A673 (cell line): ENCODE measurements at places on chromosomes 11 and 22.

GRCh38 chr11:43925932-43926505, 16.4 kb upstream of the C11orf96 start:
- DNase-seq: no peak

- DNase-seq: no peak
Observed at GRCh38 chr11:102256251-102256650, 61.0 kb upstream of the BIRC3 start.

- no peak for DNase-seq
Observed at GRCh38 chr11:18312012-18312411, 9.9 kb downstream of the HPS5 start.

- no peak for DNase-seq
Observed at GRCh38 chr11:127109796-127110480, 109.4 kb upstream of the KIRREL3 start.

DNA sequence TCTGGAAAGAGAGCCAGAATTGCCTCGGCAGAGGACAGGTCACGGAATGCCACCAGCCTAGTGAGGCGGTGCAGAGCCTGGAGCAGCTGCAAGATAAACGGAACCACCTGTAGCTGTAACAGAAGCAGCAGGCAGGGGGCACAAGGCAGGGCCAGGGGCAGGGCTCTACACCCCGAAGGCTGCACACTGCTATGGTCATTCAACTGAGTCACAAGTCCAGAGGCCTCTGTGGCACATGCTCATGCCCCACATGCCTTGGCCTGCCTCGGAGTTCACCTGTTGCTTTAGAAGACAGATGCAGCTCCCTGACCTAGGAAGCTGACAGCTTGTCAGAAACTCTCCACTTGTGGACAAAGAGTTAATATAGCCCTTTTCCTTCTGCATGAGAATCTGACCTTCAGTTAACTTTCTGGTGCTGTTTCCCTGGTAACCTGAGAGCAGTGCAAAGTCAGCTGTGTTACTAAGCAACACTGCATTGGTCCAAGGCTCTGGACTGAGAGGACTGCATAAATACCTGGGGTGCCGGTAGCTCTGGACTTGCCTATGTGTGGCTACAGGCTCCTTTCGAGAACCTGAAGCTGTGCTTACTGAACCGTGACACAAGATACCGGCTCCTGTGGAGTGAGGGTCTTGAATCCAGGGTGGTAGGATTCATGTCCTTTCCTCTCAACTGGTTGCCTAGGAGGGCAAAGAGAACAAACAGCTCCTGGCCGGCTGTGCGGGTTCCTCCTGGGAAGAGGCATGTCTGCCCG, 10.5 kb downstream of the COMMD9 start:
- DNase-seq: no peak

- no peak for DNase-seq
Observed at GRCh38 chr11:7523416-7524210, 9.8 kb downstream of the PPFIBP2 start.

DNA sequence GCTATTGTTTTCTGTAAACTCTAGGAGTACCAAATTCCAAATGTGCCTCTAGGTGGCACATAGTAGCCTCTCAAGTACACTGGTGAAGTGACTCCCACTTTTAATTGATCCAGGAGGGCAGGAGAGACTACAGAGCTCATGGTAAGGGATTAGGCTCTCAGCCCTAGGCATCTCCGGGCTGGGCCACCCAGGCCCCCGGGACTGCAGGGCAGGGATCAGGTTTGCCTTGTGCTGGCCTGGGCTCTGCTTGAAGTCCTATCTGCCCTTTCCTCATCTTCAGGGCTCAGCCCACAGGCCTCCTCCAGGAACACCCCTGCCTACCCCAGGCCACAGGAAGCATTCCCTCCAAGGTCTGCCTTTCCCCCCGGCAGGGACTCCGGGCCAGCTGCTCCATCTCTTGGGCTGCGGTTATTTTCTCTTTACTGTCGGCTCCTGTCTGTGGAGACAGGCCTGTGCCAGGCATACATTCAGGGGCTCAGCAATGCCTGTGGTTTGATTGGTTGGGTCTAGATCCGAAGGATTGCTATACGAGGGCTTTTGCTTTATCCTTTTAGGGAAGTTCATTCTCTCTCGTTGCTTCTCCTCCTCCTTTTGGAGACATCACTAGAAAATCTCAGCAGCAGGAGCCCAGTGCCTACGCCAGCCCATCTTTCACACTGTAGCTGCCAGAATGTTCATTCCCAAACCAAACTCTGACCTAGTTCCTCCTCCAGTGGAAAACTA, 32.8 kb downstream of the PARVA start:
- DNase-seq: peak; percentile 69

GRCh38 chr22:41285441-41285819, 557 bp downstream of the RANGAP1 start:
- peak; percentile 81 for DNase-seq

DNA sequence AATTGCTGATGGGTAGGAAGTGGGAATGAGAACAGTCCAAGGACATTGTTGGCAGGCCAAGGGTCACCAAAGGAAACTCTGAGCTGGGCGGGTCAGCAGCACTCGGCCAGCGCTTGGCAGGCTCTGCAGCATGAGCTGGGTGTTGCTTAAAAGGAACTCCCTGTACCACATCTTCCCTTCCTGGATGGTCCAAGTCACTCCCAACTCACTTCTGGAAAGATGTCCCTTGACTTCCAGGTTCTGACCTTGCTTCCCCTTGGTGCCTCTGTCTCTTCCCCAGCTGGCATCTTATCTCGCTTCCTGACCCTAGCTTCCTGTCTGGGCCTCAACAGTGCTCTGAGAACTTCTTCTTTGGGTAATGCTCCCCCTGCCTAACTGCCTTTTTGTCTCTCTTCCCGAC, 24.8 kb upstream of the SWAP70 start:
- DNase-seq: no peak

DNA sequence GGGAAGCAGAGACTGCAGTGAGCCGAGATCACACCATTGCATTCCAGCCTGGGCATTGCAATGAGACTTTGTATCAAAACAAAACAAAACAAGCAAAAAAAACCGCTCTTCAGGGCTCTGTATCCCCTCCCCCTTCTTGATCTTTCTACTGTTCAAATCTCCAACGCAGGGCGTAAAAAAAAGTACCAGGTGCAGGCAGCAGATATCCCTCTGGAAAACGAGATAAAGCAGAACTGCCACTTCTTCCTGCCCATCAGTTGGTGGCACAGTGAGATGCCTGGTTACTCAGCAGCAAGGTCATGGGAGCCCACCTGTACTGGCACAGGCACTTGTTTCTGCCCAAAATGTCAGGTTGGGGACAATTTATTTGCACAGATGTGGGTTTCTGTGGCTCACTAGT, 11.2 kb downstream of the CCS start:
- no peak for DNase-seq

GRCh38 chr11:113464416-113464815, 10.8 kb downstream of the DRD2 start:
- no peak for DNase-seq

DNA sequence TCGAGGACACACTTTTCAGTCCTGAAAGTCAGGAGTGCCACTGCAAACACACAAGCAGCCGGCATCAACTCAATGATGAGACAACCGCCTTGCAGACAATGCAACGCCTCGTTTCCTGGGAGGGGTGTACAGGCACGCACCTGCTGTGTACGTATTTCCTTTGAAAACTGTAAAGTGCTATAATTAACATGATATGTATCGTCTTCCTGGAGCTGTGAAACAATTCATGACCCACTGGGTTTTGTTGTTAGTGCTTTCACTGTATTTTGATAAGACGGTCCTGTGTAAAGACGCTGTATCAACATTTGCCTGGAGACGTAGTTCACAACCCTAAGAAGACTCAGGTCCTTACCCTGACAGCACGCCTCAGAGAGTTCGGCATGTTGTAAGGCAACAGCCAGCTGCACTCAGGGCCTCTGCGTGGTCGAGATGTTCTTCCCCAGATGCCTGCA, 105.7 kb upstream of the ANO1 start:
- no peak for DNase-seq

DNA sequence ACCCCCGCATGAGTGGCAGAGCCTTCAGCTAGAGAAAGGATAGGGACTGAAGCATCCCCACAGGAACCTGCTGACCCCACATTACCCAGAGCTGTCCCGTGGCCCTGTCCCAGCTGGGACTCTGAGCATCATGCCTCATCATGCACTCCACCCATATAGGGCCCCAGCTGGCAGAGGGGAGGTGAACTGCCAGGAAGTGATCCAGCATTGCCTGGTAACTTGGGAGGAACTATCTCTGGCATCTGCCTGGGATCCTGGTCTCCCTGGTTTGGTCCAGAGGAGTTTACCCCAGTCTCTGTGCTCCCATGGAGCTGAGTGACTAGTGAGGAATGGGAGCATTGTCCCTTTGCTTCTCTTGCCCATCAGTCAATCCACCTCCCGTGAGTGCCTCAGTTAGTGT, 228.8 kb downstream of the GRIK4 start:
- no peak for DNase-seq

DNA sequence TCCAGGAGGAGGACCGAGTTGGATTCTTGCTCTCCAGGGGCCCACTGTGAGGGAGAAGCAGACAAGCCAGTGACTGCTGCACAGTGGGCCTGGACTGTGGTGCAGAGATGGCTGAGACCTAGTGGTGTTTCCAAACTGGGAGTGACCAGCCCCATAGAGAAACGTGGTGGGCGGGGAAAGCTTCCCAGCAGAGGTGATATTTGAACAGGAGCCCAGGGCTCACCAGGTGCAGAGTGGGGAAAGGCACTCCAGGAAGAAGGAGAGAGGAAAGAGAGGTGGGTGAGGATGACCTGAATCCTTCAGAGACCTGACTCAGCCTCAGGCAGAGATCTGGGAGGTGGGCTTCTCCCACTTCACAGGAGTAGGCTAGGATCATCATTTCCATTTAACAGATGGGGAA, 52.1 kb upstream of the RASD2 start:
- no peak for DNase-seq

- DNase-seq: no peak
Observed at GRCh38 chr11:109036011-109036410, 371.1 kb downstream of the DDX10 start.

- no peak for DNase-seq
Observed at GRCh38 chr11:32105871-32106560, 15.1 kb downstream of the RCN1 start.

GRCh38 chr22:31829505-31829904, 75.7 kb downstream of the DEPDC5 start:
- DNase-seq: peak; percentile 8

GRCh38 chr11:61718621-61719302, 33.7 kb upstream of the MYRF start:
- DNase-seq: peak; percentile 92

DNA sequence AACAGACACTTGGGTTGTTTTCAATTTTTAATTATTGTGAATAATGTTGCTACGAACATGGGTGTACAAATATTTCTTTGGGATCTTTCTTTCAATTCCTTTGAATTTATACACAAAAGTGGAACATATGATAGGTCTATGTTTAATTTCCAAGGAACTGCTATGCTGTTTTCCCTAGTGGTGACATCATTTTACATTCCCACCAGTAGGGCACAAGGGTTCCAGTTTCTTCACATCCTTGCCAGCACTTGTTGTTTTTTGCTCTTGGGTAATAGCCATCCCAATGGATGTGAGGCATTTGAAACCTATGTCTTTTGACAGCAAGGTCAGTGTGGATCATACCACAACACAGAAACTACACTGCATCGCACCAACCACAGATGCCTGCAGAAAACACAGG, 41.8 kb upstream of the SCN3B start:
- no peak for DNase-seq

GRCh38 chr11:71342951-71343827, 90.8 kb upstream of the SHANK2 start:
- DNase-seq: peak; percentile 61

- no peak for DNase-seq
Observed at GRCh38 chr11:61415381-61415780, 14.4 kb downstream of the CPSF7 start.

DNA sequence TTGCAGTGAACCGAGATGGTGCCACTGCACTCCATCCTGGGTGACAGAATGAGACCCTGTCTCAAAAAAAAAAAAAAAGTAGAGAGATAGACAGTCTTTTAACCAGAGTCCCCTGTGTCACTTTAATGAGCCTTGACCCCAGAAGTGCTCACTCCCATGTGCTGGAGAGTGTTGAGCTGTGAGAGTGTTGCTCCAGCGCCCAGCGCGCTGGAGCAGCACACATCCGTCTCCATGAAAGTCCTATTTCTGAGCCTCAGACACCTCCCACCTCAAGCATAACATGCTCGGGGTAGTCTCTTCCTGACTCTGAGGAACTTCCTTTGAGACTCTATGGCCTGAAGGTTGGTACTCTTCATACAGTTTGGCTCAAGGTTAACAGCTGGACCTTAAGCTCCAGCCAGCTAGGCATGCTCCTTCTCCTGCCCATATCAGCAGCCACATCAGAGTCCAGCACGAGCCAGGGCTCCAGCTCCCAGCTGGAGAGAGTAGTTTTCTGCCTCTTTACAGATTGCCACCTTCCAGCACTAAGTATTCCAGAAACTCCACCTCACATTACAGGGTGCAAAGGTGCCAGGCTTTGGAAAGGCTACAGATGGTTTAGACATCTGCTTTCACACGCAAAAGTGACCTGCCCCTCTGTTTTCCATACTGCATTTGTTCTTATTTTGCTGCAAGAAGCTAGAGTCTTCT, 29.4 kb upstream of the UBASH3B start:
- no peak for DNase-seq

- DNase-seq: no peak
Observed at GRCh38 chr11:14622223-14622954, 21.2 kb upstream of the PDE3B start.

- no peak for DNase-seq
Observed at GRCh38 chr11:16958833-16959232, 55.4 kb downstream of the PLEKHA7 start.

- no peak for DNase-seq
Observed at GRCh38 chr11:3857628-3858027, 2.2 kb downstream of the STIM1 start.

DNA sequence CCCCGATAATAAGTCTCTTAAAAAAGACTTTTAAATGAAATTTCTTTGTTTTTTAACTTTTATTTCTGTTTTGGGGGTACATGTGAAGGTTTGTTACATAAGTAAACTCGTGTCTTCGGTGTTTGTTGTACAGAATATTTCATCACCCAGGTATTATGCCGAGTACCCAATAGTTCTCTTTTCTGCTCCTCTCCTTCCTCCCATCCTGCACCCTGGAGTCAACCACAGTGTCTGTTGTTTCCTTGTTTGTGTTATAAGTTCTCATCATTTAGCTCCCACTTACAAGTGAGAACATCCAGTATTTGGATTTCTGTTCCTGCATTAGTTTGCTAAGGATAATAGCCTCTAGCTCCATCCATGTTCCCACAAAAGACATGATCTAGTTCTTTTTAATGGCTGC, 1.6 kb upstream of the GSTP1 start:
- DNase-seq: no peak

DNA sequence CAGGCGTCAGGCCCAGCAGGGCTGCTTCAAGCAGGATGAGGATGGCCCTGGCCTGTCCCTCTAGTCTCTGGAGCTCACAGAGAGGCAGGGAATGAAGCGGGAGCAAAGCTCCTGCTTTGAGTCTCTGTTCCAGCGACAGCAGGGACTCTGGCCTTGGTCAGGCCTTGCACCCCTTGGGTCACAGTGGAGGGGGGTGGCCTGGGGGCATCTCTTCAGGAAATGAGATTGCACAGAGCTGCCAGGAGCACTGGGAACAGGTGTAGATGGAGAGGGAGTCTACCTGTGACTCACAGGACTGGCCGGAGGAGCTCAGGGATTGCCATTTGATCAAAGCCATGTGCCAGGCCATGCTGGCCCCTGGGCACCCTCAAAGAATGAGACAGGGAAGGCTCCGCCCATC, 1.6 kb downstream of the ANO1 start:
- DNase-seq: no peak

- no peak for DNase-seq
Observed at GRCh38 chr11:130600616-130601015, 152.2 kb downstream of the ADAMTS15 start.

GRCh38 chr11:62150887-62151736, 27.3 kb downstream of the INCENP start:
- DNase-seq: no peak

GRCh38 chr11:122093731-122094275, 22.2 kb downstream of the BLID start:
- DNase-seq: no peak
